ENCODE measurements at places on chromosomes 11 and 22.

- DNase-seq = no peak
These were observed 6.3 kb downstream of the TMEM121B start for GRCh38 chr22:17114898-17115235.

- DNase-seq = peak; percentile 94
These were observed 223.6 kb downstream of the ADAMTS15 start for GRCh38 chr11:130671801-130672700.

- DNase-seq = no peak
These were observed 13.5 kb downstream of the MS4A6A start for GRCh38 chr11:60169264-60169915.

DNA sequence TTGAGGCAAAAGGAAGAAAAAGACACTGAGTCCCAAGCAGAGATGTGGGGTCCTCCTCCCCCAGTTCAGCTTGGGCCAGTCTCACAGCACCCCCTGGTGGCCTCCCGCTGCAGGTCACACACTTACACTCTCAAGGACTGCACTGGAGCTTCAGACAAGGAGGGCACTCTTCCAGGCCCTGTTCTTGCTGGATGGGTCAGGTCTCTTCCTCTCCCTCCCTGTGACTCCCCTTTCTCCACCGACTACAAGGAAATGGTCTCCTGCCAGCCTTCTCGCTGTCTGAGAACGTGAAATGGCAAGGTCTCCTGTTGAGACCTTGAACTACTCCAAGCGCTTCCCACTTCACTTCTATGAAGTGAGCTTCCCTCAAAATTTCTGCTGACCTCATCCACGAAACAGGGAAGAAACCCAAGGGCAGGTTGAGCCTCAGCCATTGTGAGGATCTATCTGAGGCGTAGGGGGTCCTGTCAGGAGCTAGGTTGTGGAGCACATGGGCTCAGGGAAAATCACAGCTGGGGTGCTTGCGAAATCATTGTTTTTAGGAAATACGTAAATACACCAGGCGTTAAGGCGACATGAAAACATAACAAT is 11.2 kb upstream of the IGLL1 start:
- DNase-seq = peak; percentile 54

- peak; percentile 99 for DNase-seq
These were observed 25.4 kb upstream of the SMTN start for GRCh38 chr22:31055635-31056159.

DNA sequence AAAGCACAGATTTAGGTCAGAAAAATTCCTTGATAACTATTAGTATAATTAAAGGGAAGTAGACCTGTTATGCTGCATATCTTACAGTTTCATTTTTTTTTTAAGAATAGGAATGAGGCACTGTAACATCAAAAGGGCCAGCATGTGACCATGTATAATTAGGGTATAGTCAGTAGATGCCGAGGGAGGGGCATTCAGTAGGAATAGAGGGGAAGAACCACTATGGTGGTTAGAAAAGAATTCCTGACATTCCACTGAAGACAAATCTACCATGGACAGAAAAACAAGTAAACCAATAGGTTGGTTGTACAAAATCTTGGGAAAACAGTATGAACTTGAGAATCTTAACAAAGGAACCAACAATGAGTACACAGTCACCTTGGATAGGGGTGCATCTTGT is 78.4 kb upstream of the CCDC179 start:
- DNase-seq = no peak

DNA sequence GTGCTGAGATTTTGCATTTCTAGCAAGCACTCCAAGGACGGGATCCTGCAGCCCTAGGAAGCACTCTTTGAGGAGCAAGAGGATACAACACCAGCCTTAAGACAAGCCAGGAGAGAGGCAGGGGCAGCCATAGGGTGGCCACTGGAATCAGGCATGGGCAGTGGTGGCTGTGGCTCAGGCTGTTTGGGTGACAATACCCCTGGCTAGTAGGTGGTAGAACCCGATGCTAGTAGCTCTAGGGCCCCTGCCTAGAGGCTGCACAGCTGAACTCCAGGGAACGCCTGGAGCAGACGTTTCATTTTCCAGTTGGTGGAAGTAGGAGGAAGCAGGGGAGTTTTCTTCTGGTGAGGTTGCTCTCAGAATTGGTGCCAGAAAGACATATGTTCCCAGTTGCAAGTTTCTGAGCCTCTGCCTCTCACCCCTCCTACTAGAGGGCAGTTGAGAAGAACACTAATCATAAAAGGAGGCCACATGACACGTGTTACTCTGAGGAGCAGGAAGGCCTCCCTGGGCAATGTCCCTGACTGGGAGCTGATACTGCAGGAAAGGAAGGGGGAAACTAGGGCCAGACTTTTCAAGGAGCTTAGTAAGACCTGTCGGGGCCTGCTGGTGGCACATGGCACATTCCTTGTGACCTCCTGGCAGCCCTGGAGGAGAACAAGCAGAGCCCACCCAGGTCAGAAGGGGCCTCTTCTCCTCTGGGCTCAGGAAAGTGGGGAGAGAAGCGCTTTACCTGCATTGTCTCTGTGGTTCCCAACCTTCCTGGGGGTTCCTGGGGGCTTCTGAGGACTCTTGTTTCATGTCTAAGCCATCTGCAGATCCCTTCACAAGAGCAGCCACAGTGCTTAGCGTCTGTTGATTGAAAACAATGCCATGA is 56.6 kb upstream of the DRD2 start:
- no peak for DNase-seq

DNA sequence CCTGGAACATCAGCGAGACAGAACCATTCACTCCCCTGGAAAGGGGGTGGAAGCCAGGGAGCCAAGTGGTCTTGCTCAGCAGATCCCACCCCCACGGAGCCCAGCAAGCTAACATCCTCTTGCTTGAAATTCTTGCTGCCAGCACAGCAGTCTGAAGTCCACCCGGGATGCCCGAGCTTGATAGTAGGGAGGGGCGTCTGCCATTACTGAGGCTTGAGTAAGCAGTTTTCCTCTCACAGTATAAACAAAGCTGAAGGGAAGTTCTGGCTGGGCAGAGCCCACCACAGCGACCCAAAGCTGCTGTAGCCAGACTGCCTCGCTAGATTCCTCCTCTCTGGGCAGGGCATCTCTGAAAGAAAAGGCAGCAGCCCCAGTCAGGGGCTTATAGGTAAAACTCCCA is 764.8 kb upstream of the LUZP2 start:
- peak; percentile 65 for DNase-seq

DNA sequence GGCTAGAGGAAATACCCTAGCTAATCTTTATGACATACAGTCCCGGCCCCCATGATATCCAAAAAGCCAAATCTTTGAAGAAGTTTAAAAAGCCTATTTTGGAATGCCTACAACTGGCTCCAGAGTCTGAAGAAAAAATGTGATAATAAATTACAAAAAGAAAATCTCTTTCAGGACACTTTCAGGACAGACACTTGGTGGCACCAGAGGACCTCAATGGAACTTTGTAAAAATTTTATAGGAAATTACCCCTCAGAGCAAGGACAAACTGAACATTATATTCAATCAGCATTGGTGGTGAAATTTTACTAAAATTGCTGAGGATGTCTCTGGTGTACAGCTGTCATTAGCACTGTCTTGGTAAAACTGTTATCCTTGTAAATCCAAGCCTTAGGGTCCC is 81.0 kb downstream of the CCDC73 start:
- no peak for DNase-seq

- peak; percentile 91 for DNase-seq
These were observed 901 bp upstream of the PARVA start for GRCh38 chr11:12376259-12377081.

DNA sequence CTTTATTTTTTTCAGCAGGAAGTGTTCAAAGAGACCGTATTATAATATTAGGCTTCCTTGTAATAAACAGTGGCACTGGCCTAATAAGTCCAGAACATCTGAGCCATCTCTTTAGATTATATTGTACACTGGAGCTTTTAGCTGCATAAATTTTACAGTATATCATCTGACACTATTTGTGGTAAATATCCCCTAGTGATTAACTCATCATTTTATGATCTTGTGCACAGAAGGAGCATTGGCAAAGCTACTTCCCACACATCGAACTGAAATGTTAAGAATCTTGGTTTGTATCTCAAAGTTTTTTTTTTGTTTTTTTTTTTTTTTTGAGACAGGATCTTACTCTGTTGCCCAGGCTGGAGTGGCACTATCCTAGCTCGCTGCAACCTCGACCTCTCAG is 162.7 kb downstream of the HIPK3 start:
- DNase-seq = no peak

- no peak for DNase-seq
These were observed 15.3 kb downstream of the EPS8L2 start for GRCh38 chr11:721247-721740.

DNA sequence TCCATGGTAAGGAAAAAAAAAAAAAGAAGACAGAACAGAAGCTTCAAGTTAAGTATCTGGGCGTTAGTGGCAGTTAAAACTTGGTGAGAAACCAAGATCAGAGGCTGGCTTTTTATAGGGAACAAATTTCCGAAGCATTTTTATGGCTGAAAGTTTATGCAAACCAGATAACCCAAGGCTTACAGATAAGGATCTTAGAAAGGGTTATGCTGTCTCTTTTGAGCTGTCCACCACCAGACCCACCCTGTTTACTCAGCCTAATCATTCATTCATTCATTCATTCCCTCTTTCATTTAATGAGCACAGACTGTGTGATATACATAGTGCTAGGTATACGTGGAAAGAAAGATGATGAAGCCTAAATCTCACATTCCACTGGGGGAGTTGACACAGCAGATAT is 89.5 kb downstream of the ME3 start:
- no peak for DNase-seq

DNA sequence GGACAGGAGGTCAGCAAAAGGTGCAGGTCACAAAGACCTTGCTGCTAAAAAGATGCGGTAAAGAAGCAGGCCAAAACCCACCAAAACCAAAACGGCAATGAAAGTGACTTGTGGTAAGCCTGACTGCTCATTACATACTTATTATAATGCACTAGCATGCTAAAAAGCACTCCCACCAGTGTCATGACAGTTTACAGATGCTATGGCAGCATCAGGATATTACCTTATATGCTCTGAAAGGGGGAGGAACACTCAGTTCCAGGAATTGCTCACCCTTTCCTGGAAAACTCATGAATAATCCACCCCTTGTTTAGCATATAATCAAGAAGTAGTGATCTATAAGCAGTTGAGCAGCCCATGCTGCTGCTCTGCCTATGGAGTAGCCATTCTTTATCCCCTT is 45.2 kb upstream of the SLC5A12 start:
- no peak for DNase-seq

GRCh38 chr22:39526736-39527171 is 5.8 kb downstream of the RPS19BP1 start:
- DNase-seq = no peak

GRCh38 chr11:33622186-33622585 is 78.4 kb downstream of the C11orf91 start:
- DNase-seq = peak; percentile 63

DNA sequence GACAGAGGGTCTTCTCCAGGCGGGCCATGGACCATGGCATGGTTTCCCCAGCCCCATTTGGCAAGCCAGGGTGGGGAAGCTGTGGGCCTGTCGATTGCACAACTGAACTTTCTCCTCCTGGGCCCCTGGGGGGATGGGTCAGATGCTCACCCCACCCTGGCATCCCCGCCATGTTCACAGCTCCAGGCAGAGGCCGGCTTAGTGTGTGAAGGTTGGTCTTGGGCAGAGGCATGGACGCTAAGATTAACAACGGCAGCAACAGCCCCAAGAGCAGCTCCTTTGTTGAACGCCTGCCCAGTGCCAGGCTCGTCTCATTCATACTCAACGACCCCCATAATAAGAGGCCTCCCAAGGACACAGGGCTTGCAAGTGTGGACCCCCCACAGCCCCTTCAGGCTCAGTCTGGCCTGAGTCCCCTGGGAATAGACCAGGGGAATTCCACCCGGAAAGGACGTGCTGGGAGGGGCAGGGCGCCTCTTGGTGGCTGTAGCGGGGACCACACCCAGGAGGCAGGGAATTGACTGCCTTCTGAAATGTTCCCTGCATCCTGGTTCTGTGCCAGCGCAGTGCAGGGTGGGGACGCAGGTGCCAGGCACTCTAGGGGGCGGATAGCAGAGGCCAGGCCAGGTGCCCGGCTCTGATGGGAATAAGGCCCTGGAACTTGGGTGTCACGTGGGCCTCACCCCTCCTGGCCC is 8.3 kb downstream of the TSPO start:
- no peak for DNase-seq

DNA sequence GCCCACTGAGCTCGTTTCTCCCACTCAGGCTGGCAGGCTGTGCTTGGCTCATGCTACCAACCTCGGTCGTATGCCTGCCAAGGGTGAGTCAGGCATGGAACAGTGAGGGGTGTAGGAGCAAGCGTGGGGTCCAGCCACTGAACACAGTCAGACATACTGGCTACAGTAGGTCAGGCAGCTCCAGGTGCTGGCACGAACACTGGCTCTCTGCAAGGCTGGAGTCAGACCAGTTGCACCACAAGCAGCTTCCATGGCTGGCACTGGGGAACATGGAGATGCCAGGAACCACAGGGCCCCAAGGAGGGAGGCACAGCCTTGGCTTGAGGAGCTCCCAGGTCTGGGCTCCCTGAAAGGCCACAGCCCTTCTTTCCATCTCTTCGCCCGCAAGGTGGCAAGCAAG is 410.7 kb upstream of the KIRREL3 start:
- no peak for DNase-seq

DNA sequence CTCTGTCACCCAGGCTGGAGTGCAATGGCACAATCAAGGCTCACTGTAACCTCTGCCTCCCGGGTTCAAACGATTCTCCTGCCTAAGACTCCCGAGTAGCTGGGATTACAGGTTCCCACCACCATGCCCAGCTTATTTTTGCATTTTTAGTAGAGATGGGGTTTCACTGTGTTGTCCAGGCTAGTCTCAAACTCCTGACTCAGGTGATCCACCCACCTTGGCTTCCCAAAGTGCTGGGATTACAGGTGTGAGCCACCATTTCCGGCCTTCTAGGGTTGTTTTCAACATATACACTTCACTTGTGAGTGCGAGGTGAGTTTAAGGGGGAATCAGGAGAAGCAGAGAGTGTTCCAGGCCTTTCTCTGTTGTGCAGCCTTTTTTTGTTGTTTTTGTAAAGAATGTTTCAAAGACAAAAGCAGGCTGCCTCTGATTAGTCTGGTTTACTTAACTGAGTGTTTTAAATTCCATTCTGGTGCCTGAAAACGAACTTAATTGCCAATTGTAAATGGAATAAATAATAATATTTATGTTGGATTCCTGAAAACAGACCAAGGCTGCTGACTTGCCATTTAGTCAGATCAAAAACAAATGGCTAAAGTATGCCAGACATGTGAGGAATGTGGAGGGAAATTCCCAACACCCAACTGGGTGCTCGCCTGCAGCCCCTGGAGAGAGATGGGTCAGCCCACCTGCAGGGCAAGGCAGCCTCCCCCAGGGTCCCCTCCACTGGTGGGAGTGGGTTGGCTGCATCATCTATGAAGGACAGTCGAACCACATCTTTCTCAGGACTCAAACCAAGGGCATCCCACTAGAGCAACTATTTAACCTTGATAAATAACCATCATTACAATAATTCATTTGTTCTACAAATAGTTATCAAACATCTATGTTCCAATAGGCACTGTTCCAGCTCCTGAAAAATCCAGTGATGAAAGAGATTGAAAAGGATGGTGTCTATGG is 4.6 kb upstream of the RANGAP1 start:
- peak; percentile 83 for DNase-seq

Data from IMR-90 (cell line).